ENCODE measurements at places on chromosomes 5 and 9. TPM values are rescaled to one million over a fixed set of nuclear protein-coding genes. Genes with fewer than 3 reads are reported as not detected.

The INSL4 gene
- total RNA-seq: not detected

- DNase-seq: no peak
These were observed 4.4 kb upstream of the C9orf153 start for GRCh38 chr9:86263876-86264275.

The NSD1 gene
- 83.2 TPM for total RNA-seq

- DNase-seq: no peak
These were observed 92.4 kb upstream of the SLC1A1 start for GRCh38 chr9:4397917-4398316.

DNA sequence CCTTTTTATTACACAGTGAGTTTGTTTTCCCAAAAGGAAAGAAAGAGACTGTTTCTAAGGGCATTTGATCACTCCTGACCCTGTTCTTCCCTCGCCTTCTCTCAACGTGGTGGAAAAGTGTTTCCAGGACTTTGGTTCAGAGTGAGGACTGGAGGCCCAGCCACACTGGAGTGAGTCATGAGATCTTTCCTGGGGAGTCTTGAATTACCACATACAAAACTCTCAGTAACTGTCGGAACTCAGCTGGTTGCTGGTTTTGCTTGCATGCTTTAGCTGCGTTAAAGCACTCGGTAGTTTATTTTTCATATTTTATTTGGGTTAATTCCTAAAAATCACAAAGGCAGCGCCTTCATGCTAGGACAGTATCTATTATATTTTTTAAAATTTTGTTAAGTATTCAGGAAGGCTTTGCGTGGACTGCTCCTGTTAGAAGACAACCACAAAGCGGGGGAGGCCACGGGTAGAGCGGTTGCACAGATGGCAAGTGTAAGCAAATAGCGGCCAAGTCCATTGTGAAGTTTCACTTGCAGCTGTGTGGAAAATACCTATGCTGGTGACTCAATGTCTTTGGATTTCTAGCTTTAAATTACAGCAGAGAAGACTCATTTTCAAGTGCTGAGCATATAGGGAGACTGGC is 77.7 kb downstream of the ARSB start:
- DNase-seq: no peak

GRCh38 chr9:137304383-137305059 is 2.5 kb upstream of the NRARP start:
- DNase-seq: peak; percentile 5

DNA sequence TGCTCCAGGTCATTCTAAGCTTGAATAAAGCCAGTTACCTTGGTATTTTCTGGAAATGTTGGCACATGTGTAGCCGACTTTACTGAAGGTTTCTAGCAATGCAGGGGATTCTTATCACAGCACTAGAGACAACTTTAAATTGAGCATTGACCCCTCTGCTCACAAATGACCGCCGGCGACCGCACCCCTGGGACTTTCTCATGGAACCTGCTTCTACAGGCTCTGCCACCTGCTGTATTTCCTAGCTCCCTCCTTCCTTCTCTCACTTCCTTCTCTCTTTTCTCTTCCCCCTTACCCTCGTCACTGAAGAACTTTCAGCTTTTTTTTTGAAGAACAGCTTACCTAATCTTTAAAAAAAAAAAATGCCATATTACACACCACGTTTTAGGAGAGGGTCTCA is 30.9 kb upstream of the DAB2 start:
- DNase-seq: no peak

DNA sequence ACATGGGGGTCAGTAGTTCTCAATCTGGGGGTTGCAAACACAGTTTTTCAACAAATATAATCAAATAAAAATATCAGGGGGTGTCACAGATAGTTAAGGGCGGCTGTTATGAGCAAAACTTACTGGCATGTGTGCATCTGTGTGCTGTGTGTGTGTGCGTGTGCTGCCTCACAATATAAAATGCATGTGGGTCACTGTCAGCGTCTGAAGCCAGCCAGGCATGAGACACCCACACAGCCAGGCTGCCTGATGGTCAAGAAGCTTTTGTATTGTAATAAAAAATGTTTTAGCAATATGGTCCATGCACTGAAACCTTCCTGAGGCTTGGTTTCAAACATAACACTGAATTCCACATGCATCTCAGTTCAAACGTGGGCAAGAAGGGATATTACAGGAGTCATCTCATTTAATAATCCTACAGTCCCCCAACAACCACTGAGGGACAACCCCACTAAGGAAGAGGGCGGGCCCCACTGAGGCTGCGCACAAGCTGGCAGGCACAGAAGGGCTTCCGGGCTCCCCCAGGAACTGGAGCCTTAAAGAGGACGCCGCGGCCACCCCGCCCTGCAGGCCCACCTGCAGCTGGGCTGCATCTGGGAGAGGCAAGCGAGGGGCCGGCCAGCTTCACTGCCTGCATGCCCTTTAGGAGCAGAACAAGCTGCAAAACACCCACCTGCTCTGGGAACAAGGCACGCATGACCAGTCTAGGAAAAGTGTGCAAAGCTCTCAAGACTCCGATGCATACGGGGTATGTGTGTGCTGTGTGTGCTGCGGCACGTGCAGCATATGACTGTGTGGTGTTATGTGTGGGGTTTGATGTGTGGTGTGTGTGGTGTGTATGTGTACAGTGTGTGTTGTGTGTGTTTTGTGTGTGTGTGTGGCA is 14.1 kb downstream of the SEMA4D start:
- peak; percentile 67 for DNase-seq

The LVRN gene
- not detected for total RNA-seq

GRCh38 chr5:177611446-177612214 is 11.7 kb downstream of the B4GALT7 start:
- no peak for DNase-seq

- DNase-seq: no peak
These were observed 188.9 kb downstream of the TENT4A start for GRCh38 chr5:6902094-6902493.

The BTNL3 gene
- not detected for total RNA-seq

- DNase-seq: no peak
These were observed 54.3 kb upstream of the TXNDC8 start for GRCh38 chr9:110391826-110392485.

The FOXD4L5 gene
- total RNA-seq: 0.21 TPM

GRCh38 chr9:35311891-35312639 is 150.3 kb downstream of the UNC13B start:
- DNase-seq: no peak

DNA sequence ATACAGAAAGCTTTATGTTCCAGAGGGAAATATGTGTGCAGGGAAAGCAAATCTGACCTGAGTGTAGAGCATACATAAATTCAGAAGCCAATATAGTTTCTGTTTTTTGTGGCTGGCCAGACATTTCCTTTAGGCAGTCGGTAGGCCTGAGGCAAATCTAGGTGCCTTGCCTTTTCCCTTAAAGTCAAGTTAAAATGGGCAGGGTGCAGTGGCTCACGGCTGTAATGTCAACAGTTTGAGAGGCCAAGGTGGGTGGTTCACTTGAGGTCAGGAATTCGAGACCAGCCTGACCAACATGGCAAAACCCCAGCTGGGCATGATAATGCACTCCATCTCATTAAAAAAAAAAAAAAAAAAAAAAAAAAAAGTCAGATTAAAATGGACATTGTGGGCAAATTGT is 31.2 kb downstream of the PHAX start:
- DNase-seq: no peak

The SLIT3 gene
- total RNA-seq: not detected

DNA sequence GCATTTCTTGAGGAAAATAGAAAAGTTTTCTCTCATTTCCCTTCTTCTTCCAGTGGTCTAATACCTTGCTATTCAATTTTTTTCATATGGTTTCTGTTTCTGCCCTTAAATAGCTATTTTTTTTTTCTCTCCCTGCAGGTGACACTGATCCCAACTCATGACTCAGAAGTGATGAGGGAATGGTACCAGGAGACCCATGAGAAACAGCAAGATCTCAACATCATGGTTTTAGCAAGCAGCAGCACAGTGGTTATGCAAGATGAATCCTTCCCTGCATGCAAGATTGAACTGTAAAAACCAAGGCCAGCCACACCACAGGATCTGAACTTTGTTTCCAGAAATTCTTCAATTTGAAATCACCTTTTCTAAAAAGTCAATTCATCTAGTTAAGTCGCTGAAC is 97.7 kb downstream of the MAP1B start:
- no peak for DNase-seq

- DNase-seq: no peak
These were observed 112.5 kb upstream of the SLIT3 start for GRCh38 chr5:169413416-169413815.

DNA sequence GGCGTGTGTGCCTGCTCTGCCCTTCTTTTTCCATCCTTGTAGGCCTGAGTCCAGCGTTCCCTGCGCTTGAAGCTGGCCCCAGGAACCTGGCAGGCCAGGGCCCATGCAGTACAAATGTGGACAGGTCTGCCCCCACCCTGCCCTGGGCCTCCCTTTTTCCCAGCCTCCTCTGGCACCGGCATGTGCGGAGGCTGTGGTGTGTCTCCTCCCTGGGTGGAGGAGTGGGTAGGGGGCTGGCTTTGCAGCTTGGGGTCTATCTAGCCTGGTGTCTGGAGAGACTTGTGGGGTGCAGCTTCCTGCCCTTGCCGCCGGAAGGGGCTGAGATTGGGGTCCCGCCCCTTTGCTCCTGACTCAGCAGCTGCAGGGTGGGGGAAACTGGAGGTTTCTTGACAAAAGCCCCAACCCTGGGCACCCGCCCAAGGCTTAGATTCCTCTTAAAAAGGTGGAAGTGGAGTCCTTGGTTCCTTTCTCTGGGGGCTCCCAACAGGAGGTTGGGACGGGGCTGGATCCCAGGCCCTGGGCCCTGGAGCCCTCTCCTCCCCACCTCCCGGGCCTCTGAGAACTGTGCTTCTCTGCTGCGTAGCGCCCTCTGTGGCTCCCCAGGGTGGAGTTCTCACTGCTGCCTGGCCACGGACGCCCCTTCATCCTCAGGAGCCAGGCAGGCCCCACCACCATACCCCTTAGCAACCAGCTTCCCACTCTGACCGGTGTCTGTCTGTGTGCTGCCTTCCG is 18.0 kb downstream of the RXRA start:
- DNase-seq: peak; percentile 32

DNA sequence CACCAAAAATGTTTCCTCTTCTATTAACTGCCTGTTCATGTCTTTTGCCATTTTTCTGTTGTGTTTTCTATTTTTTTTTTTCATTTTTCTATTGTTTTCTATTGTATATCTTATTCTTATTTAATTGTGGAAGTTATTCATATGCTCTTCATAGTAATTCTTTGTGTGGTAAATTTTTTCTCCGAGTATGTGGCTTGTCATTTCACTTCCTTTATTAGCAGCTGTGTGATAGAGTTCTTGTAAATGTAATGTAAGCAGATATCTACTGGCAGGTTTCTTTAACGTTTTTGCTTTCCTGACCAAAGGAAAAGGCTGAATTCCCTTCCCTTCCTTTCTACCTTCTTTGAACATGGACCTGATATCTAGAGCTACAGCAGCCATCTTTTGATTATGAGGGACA is 5.8 kb upstream of the PLPP1 start:
- DNase-seq: no peak

DNA sequence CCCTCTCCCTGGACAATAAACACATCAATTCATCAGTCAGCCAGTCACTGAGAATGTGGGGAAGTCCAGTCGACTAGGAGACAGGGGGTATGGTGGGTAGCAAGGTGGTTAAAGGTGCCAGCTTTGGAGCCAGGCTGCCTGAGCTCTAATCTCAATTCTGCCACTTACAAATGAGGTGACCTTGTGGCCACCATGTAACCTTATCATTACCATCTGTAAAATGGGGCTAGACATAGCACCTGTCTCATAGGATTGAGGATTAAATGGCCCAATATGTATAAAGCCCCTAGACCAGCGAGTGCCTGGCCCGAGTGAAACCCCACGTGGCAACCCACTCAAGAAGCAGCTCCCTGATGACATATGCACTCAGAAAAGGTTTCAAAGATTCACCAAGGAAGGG is 73.3 kb upstream of the TBC1D2 start:
- no peak for DNase-seq

The SPATA31C1 gene
- total RNA-seq: not detected

- DNase-seq: no peak
These were observed 36.2 kb downstream of the IRF1 start for GRCh38 chr5:132454361-132454760.

The RANBP6 gene
- total RNA-seq: 20.0 TPM

- DNase-seq: no peak
These were observed 42.5 kb downstream of the ERGIC1 start for GRCh38 chr5:172876578-172876977.

The PTGES gene
- total RNA-seq: not detected

The FAM200C gene
- 0.73 TPM for total RNA-seq

DNA sequence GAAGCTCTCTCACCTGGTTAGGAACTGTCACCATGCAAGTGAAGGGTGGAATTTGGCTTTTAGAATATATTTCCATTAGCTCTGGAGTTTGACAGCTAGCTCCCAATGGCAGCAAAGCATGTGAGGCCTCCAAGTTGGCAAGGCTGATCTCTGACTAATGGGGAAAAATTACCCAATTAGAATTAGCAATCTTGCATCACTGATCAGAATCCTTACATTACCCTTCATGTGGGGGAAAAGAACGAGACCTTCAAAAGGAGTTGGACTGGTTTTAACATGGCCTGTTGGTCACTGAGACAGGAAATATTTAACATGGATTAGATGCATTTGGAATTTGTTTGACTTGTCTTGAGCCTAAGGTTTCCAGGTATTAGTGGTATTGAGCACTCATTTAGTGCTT is 192.3 kb upstream of the GDNF start:
- DNase-seq: no peak

The BHMT2 gene
- not detected for total RNA-seq

The ALDH1A1 gene
- not detected for total RNA-seq

The PAPPA gene
- total RNA-seq: not detected

- DNase-seq: no peak
These were observed 60.4 kb downstream of the MTAP start for GRCh38 chr9:21862871-21863270.

GRCh38 chr5:119357808-119358529 is 2.1 kb downstream of the TNFAIP8 start:
- no peak for DNase-seq

DNA sequence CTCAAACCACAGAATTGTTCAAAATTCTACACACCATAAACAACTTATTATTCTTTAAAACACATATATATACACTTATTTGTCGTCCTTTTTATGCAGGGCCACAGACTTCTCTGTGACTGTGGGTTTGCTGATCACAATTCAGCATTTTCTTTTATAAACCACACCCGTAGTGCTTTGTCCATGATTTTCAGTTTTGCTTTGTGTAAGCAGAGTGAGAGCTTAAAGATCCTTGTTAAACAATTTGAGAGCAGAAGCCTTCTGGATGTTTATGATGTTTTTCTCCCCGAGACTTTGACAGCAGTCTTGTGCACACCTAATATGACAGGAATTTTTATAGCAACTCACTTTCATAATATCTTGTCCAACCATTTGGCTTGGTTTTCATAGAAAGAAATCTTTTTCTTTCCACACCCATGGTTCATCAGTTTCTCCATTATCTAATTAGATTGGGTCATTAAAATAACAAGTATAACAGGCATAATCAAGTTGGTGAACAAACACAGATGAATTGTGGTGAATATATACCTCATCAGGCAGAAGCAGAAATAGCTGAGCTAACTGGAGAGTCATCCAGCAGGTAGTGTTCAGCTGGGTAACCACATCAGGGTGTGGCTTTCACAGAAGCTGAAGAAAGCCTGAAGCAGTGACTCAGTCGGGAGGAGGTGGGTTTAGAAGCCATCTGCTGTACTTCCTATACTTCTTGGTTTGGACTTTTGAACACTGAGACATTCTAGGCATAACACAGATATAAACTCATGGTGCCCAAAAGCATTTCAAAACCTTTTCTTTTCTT is 232.8 kb downstream of the DOCK8 start:
- peak; percentile 86 for DNase-seq

All from activated CD4-positive, alpha-beta T cell treated with anti-CD3 and anti-CD28 coated beads, Interleukin-2, amount 10 ng/mL, durations not matched to agents 7 days and 5 days (primary cell).